ENCODE measurements at places on chromosomes 6 and 20.

DNA sequence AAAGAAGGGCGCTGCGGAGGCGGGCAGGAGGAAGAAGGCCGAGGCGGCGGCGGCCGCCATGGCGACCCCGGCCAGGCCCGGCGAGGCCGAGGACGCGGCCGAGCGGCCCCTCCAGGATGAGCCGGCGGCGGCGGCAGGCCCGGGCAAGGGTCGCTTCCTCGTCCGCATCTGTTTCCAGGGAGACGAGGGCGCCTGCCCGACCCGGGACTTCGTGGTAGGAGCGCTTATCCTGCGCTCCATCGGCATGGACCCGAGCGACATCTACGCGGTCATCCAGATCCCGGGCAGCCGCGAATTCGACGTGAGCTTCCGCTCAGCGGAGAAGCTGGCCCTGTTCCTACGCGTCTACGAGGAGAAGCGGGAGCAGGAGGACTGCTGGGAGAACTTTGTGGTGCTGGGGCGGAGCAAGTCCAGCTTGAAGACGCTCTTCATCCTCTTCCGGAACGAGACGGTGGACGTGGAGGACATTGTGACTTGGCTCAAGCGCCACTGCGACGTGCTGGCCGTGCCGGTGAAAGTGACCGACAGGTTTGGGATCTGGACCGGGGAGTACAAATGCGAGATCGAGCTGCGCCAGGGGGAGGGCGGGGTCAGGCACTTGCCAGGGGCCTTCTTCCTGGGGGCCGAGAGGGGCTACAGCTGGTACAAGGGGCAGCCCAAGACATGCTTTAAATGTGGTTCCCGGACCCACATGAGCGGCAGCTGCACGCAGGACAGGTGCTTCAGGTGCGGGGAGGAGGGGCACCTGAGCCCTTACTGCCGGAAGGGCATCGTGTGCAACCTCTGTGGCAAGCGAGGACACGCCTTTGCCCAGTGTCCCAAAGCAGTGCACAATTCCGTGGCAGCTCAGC, 780 bp downstream of the ZCCHC3 start:
- peak; percentile 57 for DNase-seq

DNA sequence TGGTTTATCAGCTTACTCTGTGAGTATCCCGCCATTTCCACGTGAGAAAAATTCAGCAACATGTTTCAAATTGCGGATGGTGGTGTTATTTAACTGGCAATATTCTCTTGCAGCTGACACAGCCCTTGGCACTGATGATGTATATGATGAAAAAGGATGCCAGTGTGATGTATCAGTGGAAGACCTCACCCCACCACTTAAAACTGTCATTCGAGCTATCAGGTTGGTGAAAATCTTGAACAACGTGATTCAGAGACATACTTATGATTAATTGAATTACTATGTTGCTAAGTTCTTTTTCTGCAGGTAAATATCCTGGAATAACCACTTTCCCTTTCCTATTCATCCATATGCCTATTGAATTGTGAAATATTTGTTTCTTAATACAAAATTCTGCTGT, 55.7 kb downstream of the KHDC1L start:
- no peak for DNase-seq

GRCh38 chr6:47471911-47472310, 5.7 kb upstream of the CD2AP start:
- DNase-seq, result no peak

GRCh38 chr6:28838289-28838633, 85.5 kb downstream of the TRIM27 start:
- DNase-seq, result peak; percentile 73

GRCh38 chr6:79694623-79695343, 63.7 kb downstream of the SH3BGRL2 start:
- no peak for DNase-seq

DNA sequence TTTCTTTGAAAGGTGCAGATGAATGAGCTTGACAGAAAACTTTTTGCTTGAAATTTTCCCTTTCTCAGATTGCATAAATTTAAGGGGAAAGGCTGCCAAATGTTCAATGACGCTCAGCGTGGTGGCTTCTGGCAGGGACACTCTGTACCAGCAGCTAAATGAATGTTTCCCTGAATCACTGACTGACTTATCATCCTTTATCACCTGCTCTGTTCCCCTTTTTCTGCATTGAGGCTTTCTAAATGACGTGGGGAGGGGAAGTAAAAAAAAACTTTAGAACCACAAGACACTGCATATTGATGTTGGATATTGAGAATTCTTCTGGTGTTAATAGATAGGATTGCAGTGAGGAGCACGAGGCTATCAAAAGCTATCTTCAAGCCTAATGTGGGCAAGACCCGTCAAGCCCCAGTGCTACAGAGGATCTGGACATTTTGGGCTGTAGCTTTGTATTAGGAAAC, 46.9 kb upstream of the ENPP5 start:
- DNase-seq, result no peak

- DNase-seq, result no peak
Measured at GRCh38 chr6:162260027-162260426, 467.5 kb downstream of the PRKN start.

- DNase-seq, result peak; percentile 56
Measured at GRCh38 chr20:47220161-47220582, 136.3 kb downstream of the ZMYND8 start.

DNA sequence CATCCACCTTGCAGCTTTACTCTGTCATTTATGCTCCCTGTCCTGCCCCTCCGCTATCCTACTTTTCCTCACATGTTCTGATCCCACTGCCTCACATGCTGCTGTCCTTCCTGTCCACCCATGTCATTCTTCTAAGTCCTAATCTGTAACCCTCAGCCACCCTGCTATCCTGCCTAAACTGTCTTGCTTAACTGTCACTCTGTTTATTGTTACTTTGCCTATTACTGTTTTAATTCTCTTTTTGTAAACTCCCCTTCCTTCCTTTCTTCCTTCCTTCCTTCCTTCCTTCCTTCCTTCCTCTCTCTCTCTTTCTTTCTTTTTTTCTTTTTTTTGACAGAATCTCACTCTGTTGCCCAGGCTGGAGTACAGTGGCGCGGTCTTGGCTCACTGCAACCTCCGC, 1.4 kb downstream of the CUL9 start:
- no peak for DNase-seq

DNA sequence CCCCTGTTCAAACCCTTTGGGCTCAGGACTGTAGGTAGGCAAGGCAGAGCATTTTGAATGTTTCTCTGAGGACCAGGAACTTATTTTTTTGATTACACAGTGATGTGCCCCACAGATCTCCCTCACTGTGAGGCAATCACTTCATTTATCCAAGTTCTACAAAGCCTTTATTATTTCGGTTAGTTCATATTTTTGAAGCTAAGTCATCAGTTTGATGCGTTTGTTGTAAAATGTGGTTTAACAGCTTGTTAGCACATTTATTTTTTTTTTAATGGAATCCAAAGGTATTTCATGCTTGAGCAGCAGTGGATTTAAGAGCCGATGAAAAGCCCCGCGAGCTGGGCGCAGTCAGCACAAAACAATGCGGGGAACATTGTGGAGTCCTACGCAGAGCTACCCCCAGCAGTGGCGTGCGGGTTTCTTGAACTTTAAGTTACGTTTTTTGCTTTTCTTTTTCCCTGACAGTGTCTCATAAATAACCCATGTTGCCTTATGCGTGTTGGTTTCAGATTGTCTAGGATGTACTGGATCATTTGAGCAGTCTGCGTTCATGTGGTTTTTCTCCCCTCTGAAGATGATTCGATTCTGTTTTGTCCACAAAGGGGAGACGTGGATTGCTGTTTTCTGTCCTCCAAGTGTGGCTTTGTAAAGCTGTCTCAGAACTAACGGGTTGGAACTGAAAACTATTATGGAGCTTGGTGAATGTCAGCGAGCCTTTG, 233.6 kb upstream of the BMP2 start:
- no peak for DNase-seq

GRCh38 chr6:138824482-138825144, 28.7 kb downstream of the ECT2L start:
- no peak for DNase-seq

- DNase-seq, result no peak
Measured at GRCh38 chr20:47464380-47465101, 37.1 kb upstream of the NCOA3 start.

DNA sequence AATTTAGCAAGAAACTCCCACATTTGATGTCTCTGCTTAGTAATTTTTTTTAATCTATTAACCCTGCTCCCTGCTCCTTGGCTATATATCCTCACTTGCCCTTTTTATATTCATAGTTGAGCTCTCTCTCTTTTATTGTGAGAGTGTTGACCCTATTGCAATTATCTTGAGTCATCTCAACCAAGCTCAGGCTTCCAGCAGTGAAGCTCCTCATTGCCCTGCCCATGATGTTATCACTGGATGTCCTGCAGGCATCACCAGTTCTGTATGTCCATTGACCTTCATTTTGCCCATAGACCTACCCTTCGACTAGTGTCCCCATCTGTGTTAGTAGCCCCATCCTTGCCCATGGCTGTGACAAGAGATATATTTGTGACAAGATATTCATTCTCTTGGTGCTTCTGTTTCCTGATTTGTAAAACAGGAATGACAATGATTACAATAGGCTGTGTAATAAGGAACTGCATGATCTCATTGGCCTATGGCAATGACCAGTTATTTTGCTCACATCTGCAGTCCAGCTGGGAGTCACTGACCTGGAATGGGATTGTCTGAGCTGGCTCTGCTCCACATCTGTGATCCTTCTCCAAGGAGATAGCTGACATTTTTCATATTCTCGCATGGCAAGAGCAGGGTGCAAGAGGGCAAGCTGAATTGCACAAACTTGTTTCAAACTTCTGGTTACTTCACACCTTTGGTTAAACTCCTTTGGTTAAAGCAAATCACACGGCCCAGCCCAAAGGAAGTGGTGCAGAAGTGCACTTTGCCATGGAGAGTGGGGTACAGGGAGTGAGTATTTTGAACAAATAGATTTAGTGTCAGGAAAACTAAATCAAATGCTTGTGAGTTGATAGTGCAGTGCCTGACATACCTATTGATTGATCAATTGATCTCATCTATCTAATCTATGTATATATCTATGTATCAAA, 47.7 kb upstream of the CST5 start:
- no peak for DNase-seq

- no peak for DNase-seq
Measured at GRCh38 chr6:17945111-17945510, 42.3 kb downstream of the KIF13A start.

GRCh38 chr6:134535831-134536230, 217.9 kb upstream of the SGK1 start:
- DNase-seq, result no peak

DNA sequence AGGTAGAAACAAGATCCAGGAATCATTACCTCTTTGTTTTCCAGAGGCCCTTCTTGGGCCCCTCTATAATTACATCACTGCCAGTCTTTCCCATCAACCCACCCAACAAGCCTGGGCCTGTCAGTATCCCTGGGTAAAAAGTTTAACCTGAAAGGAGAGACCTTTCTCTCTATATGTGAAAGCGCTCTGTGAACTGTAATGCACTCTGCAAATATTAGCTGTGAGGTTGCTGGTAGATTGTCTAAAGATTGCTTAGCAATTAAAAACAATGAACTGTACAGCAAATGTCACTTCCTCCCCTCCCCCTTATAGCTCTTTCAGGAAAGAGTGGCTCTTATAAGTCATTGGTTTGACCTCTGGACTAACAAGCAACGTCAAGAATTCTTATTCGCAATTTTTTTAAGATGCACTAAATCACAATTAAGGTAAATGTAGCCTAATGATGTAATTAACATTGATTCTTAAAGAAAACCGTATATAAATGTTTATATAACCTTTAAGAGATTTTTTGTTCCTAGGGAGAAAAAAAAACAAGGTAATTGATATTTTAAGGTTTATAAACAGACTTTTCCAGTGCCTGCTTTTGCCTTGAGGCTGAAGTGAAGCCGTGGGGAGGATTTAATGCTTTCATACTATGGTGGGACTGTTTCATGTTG, 18.4 kb downstream of the ECT2L start:
- DNase-seq, result no peak

GRCh38 chr6:26327450-26328264, 37.3 kb upstream of the BTN3A2 start:
- DNase-seq, result peak; percentile 64

DNA sequence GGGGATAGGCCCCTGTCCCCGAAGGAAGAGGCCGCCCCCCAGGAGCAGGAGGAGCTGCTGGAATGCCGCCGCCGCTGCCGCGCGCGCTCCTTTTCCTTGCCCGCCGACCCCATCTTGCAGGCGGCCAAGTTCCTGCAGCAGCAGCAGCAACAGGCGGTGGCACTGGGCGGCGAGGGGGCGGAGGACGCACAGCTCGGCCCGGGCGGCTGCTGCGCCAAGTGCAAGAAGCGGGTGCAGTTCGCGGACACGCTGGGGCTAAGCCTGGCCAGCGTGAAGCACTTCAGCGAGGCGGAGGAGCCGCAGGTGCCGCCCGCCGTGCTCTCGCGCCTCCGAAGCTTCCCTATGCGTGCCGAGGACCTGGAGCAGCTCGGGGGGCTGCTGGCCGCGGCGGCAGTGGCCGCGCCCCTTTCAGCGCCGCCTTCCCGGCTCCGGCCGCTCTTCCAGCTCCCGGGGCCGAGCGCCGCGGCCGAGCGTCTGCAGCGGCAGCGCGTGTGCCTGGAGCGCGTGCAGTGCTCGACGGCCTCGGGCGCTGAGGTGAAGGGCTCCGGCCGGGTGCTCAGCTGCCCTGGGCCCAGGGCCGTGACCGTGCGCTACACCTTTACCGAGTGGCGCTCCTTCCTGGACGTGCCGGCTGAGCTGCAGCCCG, 630 bp downstream of the PPP1R3G start:
- no peak for DNase-seq

GRCh38 chr6:169253337-169254238, at the start of gene THBS2:
Gene THBS2, minus strand, starts transcription at chr6:169253846. Its CDS starts 3,062 bp downstream, at chr6:169250784.
- DNase-seq, result no peak

- no peak for DNase-seq
Measured at GRCh38 chr6:170092826-170093225, 198.1 kb downstream of the DLL1 start.

DNA sequence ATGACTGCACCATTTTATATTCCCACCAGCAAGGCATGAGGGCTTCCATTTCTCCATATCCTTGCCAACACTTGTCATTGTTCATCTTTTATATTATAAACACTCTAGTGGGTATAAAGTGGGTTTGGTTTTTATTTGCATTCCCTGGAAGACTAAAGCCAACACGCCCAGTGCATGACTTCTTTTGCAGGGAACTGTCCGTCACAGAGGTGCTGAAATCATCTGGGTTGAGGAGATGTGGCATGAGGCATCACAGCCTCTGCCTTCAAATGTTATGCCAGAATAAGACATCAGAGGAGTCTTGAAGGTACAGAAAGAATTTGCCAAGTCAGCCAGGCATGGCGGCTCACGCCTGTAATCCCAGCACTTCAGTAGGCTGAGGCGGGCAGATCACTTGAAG, 29.9 kb upstream of the FAM210B start:
- DNase-seq, result no peak

DNA sequence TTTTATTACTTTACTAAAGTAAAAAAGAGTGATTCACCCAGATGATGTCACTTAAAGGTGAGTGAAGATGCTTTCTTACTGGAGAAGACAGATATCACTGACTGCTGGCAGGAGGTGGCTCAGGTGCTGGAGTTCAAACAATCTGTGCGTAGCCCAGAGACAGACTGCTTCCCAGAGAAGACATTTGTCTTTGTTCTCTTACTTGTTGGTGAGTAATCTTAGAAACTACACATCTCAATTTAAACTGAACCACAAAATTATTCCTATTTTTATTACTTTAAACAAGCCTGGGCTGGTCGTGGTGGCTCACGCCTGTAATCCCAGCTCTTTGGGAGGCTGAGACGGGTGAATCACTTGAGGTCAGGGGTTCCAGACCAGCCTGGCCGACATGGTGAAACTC, 92.2 kb downstream of the CEP162 start:
- no peak for DNase-seq
